ENCODE measurements at places on chromosomes 1 and 21. TPM values are rescaled to one million over a fixed set of nuclear protein-coding genes. Genes with fewer than 3 reads are reported as not detected.

DNA sequence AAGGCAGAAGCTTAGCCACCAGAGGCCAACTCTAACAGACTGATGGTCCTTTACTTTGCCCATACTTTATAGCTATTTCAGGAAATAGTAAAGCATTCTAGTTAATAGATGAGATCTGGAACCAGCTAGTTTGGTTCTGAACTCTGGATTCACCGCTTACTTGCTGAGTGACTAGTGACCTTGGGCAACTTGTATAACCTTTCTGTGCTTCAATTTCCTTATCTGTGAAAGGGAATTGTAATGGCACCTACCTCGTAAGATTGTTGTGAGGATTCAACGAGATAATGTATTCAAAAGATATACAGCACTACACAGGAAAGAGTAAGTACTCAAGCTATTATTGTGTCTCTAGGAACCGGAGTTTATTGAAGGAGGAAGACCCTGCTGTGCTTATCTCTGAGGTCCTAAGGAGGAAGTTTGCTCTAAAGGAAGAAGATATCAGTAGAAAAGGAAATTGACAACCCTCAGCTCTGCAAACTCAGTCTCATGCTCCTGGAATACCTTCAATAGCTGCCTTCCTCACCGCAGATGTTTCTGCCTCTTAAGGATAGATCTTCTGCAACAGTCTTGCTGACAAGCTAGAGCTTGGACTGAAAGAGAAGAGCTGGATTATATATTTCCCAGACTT, 11.9 kb downstream of the MTFR1L start:
- DNase-seq = no peak

- no peak for DNase-seq
Measured at GRCh38 chr1:36880155-36881067, 153.9 kb downstream of the GRIK3 start.

DNA sequence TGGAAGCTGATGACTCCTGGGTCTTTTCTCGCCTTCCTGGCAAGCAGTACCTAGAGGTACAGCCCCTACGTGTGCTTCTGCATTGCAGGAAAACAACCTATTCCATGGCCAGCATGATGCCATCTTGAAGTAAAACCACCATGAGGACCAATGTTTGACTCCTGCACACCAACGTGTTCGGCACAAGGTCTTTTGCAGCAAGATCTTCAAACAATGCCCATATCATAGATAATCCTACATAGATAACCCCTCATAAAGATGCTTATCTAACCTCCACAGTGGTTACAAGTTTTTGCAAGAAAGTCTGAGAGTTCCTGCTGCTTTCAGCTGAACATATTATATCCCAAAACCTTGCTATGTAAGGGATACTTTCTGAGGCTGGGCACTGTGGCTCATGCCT, 141.1 kb upstream of the MAP1LC3C start:
- DNase-seq = no peak

- DNase-seq = no peak
Measured at GRCh38 chr1:166174108-166174507, 7.3 kb upstream of the FAM78B start.

- no peak for DNase-seq
Measured at GRCh38 chr1:55172272-55172671, 42.9 kb downstream of the USP24 start.

DNA sequence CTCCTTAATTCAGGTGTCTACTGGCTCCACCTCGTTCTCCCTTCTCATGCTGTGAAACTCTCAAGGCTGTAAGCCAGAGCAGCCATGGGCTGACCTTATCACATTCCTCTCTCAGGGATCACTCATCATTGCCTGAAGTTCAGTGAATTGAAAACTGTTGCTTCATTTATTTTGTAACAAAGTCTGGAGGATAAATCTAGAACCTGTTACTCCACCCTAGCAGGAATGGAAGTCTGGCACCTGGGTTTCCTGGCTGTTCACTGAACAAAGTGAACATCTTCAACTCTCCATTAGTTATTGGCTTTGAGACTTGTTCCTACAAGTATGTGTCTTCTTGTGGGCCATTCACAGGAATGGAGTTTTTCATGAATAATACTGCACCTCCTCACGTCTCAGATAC, 584.1 kb downstream of the PTPRU start:
- DNase-seq = no peak

GRCh38 chr1:193680247-193680923, 494.0 kb upstream of the B3GALT2 start:
- DNase-seq = no peak

DNA sequence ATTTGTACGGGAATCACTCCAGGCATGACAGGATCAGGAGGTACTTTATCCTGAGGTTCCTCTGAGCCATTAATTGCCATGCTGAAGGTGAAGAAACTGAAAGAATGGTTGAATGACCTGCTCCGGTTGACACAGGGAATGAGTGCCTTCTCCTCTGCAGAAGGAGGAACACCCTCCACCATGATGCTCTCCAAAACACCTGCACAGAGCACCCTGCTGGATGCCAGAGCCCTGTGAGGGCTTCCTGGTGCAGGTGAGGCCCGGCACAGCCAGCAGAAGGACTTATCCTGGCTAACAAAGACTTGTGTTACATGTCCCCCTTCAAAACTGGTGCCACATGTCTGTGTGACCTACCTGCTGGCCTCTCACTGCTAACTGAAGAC, 14.3 kb upstream of the LBR start:
- no peak for DNase-seq

DNA sequence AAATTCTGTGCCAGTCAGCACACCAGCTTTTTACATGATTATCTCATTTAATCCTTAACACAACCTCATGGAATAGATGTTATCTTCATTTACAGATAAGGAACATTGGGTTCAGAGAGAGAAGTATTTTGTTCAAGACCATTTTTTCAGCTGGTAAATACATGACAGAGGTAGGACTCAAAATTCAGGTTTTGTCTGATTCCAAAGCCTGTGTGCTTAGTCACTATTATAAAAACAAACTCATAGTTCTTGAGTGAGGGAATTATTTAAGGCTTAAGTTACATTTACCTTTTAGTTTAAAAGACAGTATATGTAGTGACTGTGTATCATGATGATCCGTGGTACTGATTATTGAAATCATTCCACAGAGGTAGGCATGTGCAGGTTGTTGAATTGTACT, 125.2 kb downstream of the MAGI3 start:
- no peak for DNase-seq

DNA sequence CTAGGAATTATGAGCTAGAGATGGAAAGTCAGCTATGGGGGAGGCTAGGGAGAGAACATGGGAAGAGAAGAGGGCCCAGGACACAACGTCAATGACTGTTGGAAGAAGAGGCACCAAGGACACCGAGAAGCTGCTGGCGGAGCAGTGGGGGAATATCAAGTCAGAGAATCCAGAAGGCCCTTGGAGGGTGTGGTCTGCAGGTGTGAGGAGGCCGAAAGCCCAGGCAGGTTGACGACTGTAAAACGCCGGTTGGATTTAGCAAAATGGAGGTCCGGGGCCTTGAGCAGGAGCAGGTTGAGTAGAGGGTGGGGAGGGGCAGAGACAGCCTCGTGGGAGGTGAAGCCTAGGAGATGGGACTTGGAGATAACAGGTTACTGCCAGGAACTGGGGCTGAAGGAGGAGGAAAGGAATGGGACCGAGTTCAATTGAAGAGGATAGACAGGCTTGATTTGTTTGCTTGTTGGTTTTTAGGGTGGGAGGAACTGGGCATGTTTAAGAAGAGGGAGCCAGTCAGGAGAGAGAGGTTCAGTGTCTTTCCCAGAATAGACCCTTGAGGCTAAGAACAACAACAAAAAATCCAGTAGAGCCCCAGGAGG, 35.1 kb downstream of the EDN2 start:
- DNase-seq = no peak

- no peak for DNase-seq
Measured at GRCh38 chr21:25569711-25570110, 37.6 kb downstream of the MRPL39 start.

DNA sequence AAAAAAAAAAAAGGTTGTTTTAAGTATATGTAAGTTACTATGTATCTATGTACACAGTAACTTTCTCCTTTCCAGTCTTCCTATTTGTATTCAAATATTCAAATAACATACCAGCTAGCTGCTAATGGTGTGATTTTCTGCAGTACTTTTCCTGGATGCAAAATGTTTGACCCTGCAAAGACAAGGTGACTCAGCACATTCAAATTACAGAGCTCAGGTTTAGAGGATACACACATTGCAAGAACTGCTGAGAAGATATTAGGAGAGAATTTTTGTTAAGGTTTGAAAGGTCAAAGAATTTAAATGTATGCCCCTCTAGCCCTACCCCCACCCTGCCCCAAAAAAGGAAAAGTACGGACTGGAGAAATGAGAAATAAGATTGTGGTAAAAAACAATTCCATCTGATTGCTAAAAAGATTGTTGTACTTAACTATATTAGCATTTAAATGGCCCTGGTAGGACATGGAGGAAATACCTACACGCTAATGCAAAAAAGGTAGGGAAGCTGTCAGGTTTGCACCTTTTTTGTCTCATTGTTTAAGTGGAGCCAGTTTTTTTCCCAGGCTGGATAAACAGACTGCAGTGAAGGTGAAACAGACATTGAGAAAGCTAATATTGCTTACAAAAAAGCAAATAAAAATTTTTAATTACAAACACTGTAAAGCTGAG, 45.6 kb downstream of the ZNF281 start:
- DNase-seq = no peak

DNA sequence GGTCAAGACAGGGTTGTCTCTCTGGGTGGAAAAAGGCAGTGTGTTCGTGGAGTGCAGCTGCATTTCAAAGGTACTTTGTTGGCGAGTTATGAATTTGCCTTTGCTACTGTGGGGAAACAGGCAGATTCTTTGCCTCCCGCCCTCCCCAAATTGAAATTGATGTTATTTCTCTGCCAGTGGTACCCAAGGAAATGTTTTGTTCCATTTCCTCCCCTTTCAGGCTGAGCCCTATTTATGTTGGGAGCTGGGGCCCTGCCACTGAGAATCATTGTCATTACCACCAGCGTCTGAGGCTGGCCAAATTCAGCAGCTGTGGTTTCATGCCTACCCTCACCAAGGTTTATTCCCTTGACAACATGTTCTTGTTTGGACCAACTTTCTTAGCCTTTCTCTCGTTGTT, 48.5 kb upstream of the OLIG2 start:
- DNase-seq = no peak

Gene GLRX2
- total RNA-seq = 8.4 TPM

Gene PDZK1IP1
- not detected for total RNA-seq

All from WTC11 (cell line).